ENCODE measurements at places on chromosomes 1 and 21.
A peak's percentile ranks its signal among the peaks of the same experiment; 100 is the strongest.

- no peak for DNase-seq
Measured at GRCh38 chr1:37410815-37411214, 63.6 kb upstream of the ZC3H12A start.

- DNase-seq = no peak
Measured at GRCh38 chr1:94399453-94399852, 18.7 kb upstream of the ABCD3 start.

DNA sequence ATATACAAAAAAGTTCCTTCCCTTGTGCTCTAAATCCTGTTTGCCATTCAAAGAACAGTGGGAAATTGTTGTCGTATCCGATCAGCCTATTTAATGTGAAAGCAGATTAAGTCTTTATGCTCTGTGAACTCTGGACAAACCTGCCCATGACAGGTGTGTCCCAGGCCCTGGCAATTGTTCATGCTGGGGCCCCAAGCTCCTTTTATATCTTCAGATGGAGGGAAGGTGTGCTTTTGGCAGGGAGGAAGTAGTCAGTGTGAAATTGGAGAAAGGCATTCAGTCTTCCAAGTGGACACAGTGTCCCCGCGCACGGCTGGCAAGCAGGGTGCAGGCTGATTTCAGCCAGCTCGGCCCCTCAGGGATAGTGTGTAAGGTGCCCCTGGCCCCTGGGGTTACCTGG, 135.1 kb upstream of the F3 start:
- DNase-seq = no peak

- no peak for DNase-seq
Measured at GRCh38 chr1:14011132-14011531, 311.1 kb downstream of the PRDM2 start.

- DNase-seq = no peak
Measured at GRCh38 chr1:23979387-23979880, 693 bp downstream of the SRSF10 start.

- no peak for DNase-seq
Measured at GRCh38 chr21:22277341-22277740, 1279.1 kb downstream of the NCAM2 start.

DNA sequence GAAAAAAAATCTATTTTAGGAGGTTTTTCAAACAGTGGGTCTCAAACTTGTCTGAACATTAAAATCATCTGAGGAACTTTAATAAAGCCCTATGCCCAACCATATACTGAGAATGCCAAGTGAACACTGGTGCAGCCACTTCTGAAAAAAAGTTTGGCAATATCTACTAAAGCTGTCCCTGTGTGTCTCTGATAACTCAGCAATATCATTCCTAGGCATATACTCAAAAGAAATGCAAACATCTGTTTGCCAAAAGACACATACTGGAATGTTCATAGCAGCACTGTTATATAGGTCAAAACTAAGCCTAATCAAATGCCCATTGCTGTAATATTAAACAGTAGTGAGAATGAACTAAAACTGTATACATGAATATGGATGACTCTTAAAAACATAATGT, 74.2 kb upstream of the RGS4 start:
- no peak for DNase-seq

DNA sequence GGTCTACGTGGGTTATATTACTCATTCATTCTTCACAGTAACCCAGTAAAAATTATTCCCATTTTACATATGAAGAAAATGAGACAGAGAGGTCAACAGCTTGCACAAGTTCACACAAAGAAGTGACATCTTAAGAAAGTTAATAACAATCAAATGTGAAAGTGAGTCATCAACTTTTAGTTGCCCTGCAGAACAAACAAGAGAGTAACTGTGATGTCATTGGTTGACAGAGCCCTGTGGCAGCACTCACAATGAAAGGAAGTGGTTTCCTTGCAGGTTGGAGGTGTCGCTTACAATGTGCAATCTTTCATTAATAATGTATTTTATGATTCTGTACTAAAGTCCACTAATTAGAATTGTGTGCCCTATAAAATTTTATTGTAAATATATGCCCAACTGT, 369.6 kb downstream of the RYR2 start:
- peak; percentile 62 for DNase-seq
